Right hindlimb (tissue), 1 donor: ENCODE measurements at places on chromosomes 3 and 15.

- DNase-seq = no peak
Measured at GRCh38 chr3:157182879-157183278, 22.9 kb upstream of the CCNL1 start.

DNA sequence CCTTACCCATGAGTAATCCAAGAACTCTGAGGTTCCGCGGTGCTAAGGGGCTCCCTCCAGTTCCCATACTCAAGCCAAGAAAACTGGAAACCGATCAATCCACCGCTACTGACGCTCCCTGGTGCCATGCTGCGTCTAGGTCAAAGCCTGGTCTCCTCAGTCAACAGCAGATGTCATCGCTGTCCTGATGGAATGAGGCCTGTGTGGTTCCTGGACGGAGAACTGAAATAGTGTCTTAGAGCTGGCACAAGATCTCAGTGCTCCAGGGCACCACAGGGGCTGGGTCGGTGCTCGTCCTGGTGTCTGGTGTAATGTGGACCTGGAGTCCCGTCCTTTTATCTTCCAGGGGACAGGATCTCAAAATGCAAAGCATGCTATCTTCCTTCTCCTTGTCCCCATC, 373.9 kb upstream of the CFAP20DC start:
- DNase-seq = no peak

DNA sequence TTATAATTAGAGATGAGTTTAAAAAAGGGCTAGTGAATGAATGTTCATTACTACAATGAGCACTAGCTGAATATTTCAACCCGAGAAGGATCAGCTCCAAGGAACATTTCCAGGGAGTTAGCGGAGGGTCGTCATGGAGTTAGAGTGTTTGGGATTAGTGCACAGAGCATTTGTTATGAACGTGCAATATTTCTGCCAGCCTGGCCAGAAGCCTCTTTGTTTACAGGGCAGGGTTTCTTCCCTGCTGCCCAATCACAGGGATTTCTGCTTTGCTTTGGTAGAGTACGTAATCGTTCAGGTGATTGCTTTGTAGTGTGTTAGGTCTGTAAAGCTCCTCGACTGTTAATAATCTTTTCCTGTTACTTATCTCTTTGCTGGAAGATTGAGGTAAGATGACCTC, 5.9 kb downstream of the CGNL1 start:
- DNase-seq = no peak

DNA sequence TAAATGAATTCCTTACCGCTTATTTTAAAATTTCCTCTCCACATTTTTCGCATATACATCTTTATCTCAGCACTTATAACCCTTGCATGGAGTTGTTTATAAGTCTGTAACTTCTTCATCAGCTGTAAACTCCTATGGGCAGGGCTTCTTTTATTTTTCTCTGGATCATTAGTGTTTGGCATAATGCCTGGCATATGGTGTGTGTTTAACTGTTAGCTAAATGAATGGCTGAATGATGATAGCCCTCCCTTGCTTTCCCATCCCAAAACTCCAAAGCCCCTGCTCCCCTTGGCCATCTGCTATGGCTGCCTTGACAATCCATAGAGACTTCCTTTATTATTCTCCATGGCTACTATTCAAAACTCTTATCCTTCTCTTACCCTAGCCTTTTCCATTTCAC, 48.1 kb upstream of the SEMA6D start:
- no peak for DNase-seq

- DNase-seq = no peak
Measured at GRCh38 chr3:158935846-158936245, 134.0 kb downstream of the MFSD1 start.

GRCh38 chr15:65832549-65833364, 36.5 kb upstream of the RAB11A start:
- peak; percentile 91 for DNase-seq

DNA sequence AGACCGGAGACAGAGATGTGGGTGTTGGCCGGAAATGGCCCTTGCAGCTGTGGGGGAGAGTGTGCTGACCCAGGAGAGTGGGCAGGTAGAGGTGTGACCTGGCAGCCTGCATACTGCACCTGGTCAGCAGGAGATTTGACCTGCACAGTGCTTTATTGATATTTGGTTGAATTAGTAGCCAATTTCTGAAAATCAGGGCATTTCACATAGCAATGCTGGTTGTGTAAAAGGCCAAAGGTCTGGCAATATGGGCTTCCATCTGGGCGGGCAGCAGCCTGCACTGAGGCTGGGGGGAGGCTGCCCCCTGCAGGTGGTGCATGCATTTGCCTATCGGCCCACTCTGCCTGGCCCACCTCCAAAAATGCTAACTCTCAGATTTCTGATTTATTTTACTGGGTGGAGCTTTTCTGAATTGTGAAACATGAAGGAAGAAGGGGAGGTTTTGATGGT, 9.4 kb upstream of the MGLL start:
- no peak for DNase-seq

DNA sequence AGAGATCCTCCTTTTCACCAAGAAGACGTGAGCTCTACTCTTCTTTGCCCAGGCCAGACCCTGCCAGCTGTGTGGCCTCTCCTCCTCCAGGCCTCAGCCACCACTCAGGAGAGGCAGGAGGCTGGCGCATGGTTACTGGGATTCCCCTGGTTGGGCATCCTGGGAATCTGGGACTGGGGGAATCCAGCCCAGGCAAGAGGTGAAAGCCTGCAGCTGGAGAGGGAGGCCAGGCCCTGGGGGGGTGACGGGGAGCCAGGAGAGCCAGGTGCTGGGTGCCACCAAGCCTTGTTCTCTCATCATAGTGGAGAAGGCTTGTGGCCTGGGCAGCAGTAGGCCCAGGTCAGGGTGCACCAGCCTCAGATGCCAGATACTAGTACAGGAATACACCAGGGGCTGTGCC, 6.2 kb downstream of the CCDC9B start:
- no peak for DNase-seq

- DNase-seq = no peak
Measured at GRCh38 chr3:119033393-119034255, 1.0 kb downstream of the IGSF11 start.

- no peak for DNase-seq
Measured at GRCh38 chr15:60905587-60905986, 323.5 kb downstream of the RORA start.

GRCh38 chr3:188296761-188297612, 143.0 kb downstream of the LPP start:
- DNase-seq = no peak

GRCh38 chr15:72222393-72222792, 8.6 kb downstream of the PKM start:
- DNase-seq = no peak

DNA sequence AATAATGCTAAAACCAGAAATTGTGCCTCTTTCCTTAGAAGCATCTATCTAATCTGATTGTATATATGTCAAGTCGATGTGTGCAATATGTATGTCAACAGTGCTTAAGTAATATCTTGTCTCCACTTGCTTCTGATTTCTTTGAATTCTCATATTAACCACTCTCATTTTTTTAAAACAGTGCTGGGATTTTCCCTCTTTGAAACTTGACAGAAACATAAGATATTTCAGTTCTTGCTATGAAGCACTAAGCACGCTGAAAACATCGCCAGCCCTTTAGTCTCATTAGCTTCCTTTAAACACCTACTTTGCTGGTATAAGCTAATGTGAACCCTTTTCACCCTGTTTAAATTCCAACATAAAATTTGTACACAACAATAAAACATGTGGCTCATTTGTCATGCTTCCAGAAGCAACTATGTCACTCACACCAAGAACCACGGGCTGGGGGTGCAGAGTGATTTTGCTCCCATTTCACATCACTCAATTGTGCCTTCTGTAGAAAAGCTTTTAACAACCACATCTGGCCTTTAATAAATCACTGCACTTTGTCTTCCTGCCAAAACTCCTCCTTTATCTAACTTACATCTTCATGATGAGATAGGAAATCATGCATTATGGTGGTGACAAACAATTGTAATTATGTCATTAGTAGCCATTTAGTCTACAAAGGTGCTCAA, 185.2 kb downstream of the FOXP1 start:
- DNase-seq = no peak

DNA sequence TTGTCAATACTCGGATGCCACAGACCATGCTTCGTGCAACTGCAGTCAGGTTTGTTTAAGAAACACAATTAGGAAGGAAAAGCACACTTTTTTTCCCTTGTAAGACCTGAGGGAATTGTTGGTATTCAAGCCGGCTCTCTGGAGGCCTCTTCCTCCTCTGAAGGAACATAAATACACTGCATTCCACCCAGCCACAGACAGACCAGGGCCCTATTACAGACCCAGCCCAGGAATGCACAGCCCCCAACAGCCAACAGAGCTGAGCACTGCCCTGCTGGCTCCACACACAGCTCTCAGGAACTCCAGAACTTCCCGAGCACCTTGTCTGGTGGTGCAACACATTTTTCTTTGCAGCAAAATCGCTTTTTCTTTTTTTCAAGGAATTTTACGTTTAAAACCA, 488.7 kb upstream of the PROK2 start:
- DNase-seq = no peak

DNA sequence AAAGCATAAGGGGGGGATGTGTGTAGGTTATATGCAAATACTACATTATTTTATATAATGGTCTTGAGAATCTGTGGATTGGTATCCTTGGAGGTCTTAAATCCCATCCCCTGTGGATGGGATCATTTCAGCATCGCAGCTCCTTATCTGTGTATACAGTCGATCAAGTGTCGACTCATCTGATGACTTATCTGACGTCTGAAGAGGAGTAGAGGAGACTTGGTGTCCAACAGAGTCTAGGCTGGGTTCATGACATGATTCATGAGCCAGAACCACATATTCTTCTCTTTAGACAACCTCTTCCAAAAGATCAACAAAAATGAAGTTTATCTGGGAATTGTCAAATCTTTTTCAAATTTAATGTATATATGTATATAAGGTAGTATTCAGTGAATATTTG, 220.7 kb downstream of the NR2F2 start:
- no peak for DNase-seq

GRCh38 chr3:134333522-134334181, 40.6 kb downstream of the AMOTL2 start:
- no peak for DNase-seq

DNA sequence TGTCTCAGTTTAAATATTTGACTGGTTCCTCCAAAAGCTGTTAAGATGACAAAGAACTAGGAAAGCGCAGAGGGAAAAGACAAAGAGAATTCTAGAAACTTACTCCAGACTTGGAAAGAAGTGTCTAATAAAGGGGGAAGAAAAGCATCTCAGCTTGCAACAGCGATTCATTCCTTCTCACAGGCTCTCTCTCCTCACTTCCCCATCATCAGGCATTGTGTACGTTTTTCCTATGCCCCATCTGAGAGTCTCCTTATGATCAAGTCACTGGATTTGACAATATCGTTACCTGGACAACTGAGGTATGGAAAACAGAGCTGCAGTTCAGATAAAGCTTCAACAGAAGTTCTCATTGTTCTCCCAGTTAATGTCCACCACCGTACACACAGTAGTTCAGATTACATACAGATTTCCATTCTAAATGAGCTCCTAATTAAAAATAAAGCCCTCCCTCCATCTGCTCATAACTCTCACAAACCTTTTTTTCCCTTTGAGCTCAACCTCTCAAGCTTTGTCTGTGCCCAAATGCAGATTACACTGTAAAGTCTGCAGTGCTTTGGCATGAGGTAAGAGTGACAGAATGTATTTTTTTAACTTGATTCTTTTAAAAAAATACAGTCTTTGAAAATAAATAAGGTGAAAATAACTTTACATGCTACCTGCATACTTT, 254.4 kb upstream of the THBS1 start:
- DNase-seq = no peak

DNA sequence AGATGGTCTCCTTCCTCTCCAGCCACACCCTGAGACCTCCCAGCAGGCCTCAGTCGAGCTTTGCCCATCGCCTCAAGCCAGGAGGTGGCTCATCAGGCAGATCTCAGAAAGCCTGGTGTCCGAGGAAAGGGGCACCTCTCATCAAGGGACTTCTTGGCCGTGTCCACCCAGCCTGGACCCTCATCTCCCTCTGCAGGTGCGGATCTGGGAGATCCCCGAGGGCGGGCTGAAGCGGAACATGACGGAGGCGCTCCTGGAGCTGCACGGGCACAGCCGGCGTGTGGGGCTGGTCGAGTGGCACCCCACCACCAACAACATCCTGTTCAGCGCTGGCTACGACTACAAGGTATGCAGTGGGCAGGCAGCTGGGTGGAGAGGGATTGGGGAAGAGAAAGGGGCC, 110.2 kb downstream of the ANP32A start:
- no peak for DNase-seq

- DNase-seq = no peak
Measured at GRCh38 chr3:193970773-193971206, 165.2 kb upstream of the HES1 start.

GRCh38 chr3:100702980-100703345, 6.3 kb upstream of the TFG start:
- DNase-seq = no peak

GRCh38 chr3:47243419-47244147, 39.0 kb downstream of the KIF9 start:
- DNase-seq = no peak

- DNase-seq = peak; percentile 69
Measured at GRCh38 chr3:53846134-53846850, at the start of the genes CHDH and IL17RB. Gene CHDH, minus strand, starts transcription at chr3:53846419. Its CDS starts 22,411 bp downstream, at chr3:53824008. Gene IL17RB, plus strand, starts transcription at chr3:53846568. Its CDS starts 21 bp downstream, at chr3:53846589.

GRCh38 chr15:63593705-63594671, 3.2 kb upstream of the FBXL22 start:
- no peak for DNase-seq

GRCh38 chr3:9301798-9302197, 52.4 kb upstream of the SRGAP3 start:
- no peak for DNase-seq

DNA sequence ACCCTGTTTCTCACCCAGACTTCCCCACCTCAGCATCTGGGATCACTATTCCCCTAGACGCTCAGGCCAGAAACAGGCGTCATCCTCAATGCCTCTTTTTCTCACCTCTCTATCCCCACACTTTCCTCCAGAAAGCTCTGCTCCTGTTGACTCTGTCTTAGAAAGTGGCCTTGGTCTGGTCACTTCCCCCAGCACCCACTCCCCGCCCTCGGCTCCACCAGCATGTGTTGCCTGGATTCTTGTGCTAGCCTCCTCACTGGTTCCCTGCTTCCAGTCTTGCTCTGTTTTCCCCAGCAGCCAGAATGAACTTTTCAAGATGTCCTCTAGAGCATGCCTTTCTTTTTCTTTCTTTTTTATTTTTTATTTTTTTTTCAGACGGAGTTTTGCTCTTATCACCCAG, 39.7 kb upstream of the ESYT3 start:
- DNase-seq = no peak

GRCh38 chr15:88740356-88740755, 62.9 kb upstream of the ACAN start:
- DNase-seq = no peak

- peak; percentile 72 for DNase-seq
Measured at GRCh38 chr3:133401374-133402135, 1.7 kb downstream of the BFSP2 start.

DNA sequence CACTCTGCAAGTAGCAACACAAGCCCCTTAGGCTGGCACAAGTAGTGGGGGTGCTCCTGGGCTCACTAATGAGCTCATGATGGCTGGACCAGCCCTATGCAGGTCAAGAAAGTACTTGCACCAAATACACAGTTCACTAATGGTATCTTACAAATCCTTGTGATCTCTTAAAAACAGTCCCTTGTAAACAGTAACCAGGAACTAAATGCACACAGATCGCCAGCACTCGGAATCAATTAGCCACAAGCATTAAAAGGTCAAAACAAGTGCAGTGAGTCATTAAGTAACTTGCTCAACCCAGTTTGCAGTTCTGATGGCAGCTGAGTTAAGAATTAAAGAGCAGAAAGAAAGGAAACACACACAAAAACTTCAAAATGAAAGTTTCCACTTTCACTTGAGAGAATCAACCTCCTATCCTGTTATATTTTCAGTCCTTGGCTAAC, 43.2 kb downstream of the ARHGEF3 start:
- DNase-seq = no peak
